ENCODE measurements at places on chromosomes 3 and 15. TPM values are rescaled to one million over a fixed set of nuclear protein-coding genes. Genes with fewer than 3 reads are reported as not detected.

Gene COL6A5
- polyA plus RNA-seq = 0.12 TPM

Gene TUSC2
- polyA plus RNA-seq = 48.1 TPM

Gene GOLGA6B
- not detected for polyA plus RNA-seq

Gene ACP3
- polyA plus RNA-seq = not detected

Gene LRRK1
- polyA plus RNA-seq = 4.9 TPM

Gene SHC4
- 0.25 TPM for polyA plus RNA-seq

Gene GMNC
- not detected for polyA plus RNA-seq

Gene CCR8
- not detected for polyA plus RNA-seq

Gene EFHB
- polyA plus RNA-seq = not detected

Gene RBP2
- not detected for polyA plus RNA-seq

Gene RLBP1
- polyA plus RNA-seq = 0.13 TPM

Gene VIPR1
- polyA plus RNA-seq = 10.0 TPM

Gene POC1A
- polyA plus RNA-seq = 4.4 TPM

Gene BOC
- polyA plus RNA-seq = 17.5 TPM

Gene C3orf49
- polyA plus RNA-seq = not detected

Gene PLSCR2
- polyA plus RNA-seq = not detected

Gene CRYGS
- 6.6 TPM for polyA plus RNA-seq

Gene HRG
- not detected for polyA plus RNA-seq

Gene BCL2A1
- 29.4 TPM for polyA plus RNA-seq

Gene LRIG1
- 21.2 TPM for polyA plus RNA-seq

Gene CCDC39
- not detected for polyA plus RNA-seq

Gene TMCC1
- 5.0 TPM for polyA plus RNA-seq

Gene CYP8B1
- polyA plus RNA-seq = not detected

Gene SLC27A2
- 0.68 TPM for polyA plus RNA-seq

Gene IQCF5
- polyA plus RNA-seq = not detected

Gene MESP2
- polyA plus RNA-seq = 0.56 TPM

Gene LSAMP
- polyA plus RNA-seq = 1.7 TPM

Gene SLMAP
- 26.7 TPM for polyA plus RNA-seq

Gene FANCD2OS
- polyA plus RNA-seq = not detected

Gene USP8
- 27.0 TPM for polyA plus RNA-seq

Gene CFAP100
- polyA plus RNA-seq = not detected

Gene SPSB4
- polyA plus RNA-seq = not detected

Gene IL17RD
- polyA plus RNA-seq = 0.45 TPM

Gene LRRC31
- 14.2 TPM for polyA plus RNA-seq

Gene CACNA2D2
- 1.9 TPM for polyA plus RNA-seq

Gene PTX3
- polyA plus RNA-seq = 1.2 TPM

Gene CADPS
- 1.7 TPM for polyA plus RNA-seq

Gene TGM4
- polyA plus RNA-seq = not detected

Gene MKRN3
- not detected for polyA plus RNA-seq

Gene RETNLB
- polyA plus RNA-seq = not detected
